ENCODE measurements at places on chromosomes 7 and 10.

GRCh38 chr10:70162892-70163201 is 7.5 kb downstream of the SAR1A start:
- no peak for DNase-seq

DNA sequence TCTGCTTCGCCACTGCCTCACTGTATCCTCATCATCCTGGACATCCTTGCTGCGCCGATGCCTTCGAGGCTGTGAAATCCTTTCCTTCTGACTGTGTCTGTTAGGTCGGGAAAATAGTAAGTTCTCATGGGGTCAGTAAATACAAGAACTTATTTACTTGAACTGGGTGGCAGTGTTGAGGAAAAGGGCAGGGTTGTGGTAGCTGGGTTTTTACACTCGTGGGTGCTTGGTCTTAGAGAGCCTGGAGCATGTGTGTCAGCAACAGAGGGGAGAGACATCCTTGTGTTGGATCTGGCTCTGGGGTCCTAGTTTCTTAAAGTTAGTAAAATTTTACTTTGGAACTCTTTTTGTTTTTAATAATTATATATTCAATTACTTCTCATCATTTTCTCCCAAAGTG is 112.9 kb upstream of the GATA3 start:
- no peak for DNase-seq

- DNase-seq: no peak
These were observed 137.6 kb downstream of the TSPAN12 start for GRCh38 chr7:120720317-120720716.

GRCh38 chr10:124068929-124069328 is 24.5 kb downstream of the CHST15 start:
- no peak for DNase-seq

GRCh38 chr10:31949266-31949665 is 20.6 kb upstream of the ARHGAP12 start:
- no peak for DNase-seq

DNA sequence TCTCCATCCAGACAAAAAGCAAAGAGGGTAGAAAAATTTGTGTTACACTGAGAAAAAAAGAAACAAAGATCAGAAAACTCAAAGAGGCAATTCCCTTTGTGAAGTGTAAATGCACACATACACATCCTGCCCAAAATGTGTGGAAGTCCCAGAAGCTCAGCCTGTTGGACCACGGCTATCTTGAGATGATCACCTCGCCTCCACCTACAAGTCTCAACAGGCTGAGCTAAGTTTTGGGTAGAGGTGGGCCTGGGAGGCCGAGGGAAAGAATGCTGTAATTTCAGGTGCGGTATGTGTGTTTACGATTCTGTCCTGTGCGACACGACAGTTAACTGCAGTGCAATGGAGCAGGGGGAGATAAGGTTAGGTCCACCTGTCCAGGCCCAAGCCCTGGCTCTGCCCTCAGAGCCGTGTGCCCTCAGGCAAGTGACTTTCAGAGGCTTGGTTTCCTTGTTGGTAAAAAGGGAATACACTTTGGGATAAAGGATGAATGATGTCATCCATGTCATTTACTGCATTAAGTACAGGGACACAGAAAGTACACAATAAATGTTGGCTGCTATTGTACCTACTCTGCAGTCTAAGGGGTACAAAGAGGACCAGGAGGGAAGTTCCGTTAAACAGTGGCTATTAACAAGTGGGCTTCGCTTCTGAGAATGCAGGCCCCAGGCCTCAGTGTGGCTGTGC is 67.3 kb downstream of the AFAP1L2 start:
- DNase-seq: no peak

DNA sequence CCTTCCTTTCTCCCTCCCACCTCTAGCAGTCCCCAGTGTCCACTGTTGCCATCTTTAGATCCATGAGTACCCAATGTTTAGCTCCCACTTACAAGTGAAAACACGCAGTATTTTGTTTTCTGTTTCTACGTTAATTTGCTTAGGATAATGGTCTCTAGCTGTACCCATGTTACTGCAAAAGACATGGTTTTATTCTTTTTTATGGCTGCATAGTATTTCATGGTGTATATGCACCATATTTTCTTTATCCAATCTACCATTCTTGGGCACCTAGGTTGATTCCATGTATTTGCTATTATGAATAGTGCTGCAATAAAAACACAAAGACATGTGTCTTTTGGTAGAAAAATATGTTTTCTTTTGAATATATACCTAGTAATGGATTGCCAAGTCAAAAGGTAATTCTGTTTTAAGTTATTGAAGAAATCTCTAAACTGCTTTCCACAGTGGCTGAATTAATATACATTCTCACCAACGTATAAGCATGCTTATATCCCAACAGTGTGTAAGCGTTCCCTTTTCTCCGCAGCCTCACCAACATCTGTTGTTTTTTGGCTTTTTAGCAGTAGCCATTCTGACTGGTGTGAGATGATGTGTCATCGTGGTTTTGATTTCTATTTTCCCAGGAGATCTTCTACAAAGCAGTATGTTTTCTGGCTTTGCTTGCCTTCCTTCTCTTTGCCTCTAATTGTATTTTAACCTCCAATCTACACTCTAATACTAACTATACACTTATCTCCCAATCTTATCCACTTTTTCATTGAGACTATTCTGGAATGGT is 179.5 kb upstream of the PHF14 start:
- DNase-seq: no peak

- peak; percentile 91 for DNase-seq
These were observed 226.4 kb upstream of the KLF14 start for GRCh38 chr7:130960208-130960988.

- no peak for DNase-seq
These were observed 130.8 kb upstream of the TCF7L2 start for GRCh38 chr10:112819231-112819630.

DNA sequence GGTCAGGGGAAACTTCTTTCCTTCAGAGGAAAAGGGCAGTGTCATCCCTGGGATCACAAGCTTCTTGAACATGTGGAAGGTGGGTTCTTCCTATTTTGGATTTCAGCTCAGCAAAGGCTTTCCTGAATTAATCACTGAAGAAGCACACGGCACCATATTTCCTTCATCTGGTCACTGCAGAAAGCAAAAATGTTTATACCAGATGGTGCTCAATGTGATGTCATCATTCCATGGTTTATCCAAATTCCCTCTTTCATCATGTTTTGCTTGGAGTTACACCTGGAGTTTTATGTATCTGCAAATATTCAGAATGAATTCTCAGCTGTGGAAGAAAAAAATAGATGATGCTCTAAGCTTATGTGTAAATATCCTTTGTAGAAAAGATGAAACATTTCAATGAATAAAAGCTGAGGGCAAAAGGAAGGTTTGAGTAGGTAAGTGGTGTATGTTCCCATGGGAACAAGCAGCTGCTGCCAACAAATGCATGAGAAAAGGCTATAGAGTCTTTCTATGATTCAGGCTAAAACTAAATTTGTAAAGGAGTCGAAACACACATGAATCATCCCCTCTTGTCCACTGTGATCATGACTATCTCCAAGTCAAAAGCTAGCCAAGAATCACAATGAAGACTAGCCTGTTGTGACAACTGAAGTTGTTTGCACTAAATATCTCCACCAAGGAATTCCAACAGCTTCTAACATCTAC is 26.9 kb upstream of the BPGM start:
- DNase-seq: peak; percentile 66

DNA sequence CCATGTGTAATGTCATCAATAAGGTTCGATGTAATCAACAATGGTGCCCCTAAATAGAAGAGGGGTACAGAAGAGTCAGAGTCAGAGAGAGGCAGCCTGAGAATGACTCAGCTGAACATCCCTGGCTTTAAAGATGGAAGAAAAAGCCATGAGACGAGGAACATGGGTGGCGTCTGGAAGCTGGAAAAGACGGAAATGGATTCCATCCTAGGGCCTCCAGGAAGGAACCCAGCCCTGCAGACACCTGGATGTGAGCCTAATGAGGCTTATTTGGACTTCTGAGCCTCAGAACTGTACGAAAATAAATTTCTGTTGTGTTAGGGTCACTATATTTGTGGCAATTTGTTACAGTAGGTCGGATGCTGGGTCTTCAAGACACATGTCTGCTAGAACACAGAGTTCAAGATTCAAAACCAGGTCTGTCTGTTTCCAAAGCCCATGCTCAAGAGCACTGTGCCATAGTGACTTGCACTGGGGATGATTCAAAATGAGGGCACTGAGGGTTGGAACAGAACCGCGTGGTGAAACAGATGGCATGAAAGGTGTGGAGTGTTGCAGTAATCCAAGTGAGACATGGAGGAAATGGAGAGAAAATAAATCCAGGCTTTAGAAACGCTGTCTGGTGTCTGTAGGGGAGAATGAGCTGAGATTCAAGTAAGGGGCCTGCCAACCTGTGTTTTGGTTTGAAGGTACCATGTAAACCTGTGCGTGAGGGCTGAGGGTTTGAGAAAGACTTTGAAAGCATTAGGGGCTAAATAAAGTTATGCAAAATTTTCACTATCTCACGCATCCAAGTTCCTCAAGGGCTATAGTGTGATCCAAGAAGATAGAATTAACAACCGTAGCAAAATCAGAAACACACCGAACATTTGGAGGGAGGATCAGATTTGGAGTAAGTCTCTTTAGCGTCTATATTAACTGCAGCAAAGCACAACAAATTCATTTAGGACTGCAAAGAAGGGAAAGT is 849.1 kb upstream of the AUTS2 start:
- no peak for DNase-seq

- no peak for DNase-seq
These were observed 159.8 kb downstream of the DIP2C start for GRCh38 chr10:529468-530230.

DNA sequence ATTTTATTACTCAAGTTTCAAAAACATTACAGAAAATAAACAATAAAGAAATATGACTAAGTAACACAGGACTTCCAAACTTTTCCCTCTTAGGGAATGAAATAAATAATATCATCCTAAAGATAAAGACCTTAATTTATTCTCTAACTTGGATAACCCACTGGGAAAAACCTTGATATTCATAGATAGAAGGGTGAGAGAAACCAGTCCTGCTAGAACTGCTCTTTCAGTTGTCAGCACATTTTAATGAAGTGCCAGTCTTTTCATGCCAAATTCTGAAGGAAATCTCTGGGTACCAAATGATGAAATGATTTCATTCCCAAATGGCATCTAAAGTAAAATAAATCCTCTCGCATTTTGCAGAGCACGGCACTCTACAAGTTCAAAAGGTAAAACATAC is 114.5 kb upstream of the SMIM30 start:
- no peak for DNase-seq

DNA sequence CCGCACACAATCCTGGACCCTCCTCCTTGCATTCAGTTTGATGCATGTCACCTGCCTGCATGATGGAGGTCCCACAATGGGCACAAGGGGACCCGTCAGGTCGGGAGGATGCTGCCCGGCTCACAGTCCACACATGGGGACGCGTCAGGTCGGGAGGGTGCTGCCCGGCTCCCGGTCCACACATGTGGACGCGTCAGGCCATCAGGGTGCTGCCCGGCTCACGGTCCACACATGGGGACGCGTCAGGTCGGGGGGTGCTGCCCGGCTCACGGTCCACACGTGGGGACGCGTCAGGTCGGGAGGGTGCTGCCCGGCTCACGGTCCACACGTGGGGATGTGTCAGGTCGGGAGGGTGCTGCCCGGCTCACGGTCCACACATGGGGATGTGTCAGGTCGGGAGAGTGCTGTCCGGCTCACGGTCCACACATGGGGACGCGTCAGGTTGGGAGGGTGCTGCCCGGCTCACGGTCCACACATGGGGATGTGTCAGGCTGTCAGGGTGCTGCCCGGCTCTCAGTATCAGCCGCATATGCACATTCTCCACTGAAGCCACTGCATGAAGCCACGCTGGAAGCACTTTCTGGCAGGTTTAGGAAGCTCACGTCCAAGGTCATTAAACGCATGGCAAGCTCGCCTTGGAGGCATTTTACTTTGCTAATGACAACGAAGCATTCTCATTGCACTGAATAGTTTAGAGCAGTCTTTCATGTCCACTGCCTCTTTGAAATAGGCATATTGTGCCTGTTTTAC is 50.3 kb downstream of the DIP2C start:
- DNase-seq: no peak

- no peak for DNase-seq
These were observed 95.7 kb downstream of the POU6F2 start for GRCh38 chr7:39073432-39073831.

- DNase-seq: no peak
These were observed 48.5 kb downstream of the CPEB3 start for GRCh38 chr10:92242380-92242779.

DNA sequence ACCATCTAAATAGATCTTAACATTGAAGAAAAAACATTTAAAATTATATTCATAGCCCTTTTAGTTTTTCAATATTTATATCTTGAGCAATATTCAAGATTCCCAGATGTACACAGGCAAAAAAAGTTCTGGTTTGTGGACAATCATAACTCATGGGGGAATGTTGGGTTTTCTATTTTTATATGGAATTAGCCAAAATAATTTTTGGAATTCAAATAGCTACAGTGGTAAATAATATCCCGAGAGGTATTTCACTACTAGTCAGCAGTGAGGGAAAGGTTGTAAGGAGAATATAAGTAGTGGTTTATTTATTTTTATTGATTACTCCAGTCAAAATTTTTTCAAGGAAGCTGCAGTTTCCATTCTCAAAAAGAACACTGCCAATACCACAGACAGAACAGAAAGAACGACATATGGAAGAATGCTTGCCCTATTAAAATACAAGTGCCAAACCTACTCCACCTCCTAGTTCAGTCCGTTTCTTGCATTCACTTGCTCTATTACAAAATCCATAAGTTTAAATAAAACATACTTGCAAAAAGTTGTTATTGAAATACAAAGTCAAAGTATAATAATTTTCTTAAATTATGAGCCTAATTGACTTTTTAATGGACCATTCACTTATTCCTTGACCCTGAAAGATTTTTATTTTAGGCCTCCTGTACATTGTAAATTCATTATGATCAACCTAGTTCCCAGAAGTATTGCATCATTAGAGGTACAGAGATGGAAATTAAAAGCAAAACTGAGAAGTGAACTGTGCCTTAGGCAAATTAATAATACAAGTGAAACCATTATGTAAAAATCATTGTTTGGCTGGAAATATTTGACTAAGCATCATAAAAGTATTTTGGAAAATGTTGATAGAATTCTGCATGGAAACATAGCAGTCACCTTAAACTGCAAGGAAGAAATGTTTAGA is 533.2 kb downstream of the PARD3 start:
- DNase-seq: no peak

- DNase-seq: peak; percentile 95
These were observed 2.9 kb upstream of the HKDC1 start for GRCh38 chr10:69217119-69217754.

GRCh38 chr7:90982228-90982627 is 282.0 kb upstream of the FZD1 start:
- no peak for DNase-seq

DNA sequence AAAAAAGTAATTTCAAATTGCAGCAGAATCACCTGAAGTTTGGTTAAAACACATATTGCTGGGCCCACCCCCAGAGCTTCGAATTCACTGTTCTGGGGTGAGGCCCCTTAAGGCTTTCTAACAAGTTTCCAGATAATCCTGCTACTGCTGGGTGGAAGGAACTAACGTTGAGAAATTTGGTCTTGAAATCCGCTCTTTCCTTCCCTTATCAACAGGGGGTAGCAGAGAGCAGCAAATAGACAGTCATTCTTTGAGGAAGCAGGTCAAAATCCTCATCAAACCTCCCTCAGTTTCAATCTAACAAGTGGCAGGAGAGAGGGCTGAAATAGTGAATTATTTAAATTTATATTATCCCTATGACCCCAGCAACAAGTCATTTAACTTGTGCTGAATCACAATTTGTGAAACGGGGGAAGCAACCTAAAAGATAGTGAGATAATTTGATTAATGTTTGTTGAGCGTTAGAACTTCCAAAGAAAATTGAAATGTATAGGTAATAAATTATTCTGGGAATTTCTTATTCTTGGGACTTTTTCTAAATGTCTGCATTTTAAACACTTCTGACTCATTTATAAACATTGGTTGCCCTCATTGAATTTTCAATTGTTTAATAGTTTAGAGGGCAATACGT is 21.7 kb upstream of the MALSU1 start:
- DNase-seq: peak; percentile 70

Data from NCI-H226 (cell line).